ENCODE measurements at places on chromosomes 3 and 15.
A peak's percentile ranks its signal among the peaks of the same experiment; 100 is the strongest.

- DNase-seq: no peak
These were observed 129.0 kb downstream of the SERPINI1 start for GRCh38 chr3:167864552-167864874.

DNA sequence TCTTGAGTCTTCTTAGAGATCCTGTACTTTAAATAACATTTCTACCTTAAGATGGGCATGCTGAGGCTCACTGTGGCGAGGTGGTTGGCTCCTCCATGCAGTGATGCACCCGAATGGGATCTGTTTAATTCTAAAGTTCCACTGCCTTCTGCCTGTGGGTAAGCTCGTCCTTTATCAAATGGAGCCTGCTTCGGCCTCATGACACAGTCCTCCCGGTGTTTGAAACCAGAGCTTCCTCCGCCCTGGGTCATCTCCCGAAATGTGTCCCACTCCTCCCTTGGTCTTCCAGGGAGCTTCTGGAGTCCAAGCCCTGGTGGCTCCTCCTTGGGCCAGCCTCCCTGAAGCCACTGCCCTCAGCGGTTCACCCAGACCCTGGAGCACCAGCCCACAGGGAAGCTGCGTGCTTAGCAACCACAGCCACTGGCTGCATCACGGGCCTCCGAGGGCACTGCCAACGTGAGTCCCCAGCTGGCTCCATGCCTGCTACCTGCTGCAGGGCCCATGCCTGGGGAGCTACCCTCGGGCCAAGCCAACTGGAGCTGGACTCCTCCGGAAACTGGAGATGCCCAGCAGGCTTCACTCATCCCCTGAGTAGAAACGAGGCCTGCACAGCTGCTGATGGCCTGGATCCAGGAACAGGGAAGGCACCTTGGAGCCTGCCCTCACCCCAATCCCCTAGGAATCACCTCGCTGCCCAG, 3.3 kb downstream of the RHCG start:
- no peak for DNase-seq

DNA sequence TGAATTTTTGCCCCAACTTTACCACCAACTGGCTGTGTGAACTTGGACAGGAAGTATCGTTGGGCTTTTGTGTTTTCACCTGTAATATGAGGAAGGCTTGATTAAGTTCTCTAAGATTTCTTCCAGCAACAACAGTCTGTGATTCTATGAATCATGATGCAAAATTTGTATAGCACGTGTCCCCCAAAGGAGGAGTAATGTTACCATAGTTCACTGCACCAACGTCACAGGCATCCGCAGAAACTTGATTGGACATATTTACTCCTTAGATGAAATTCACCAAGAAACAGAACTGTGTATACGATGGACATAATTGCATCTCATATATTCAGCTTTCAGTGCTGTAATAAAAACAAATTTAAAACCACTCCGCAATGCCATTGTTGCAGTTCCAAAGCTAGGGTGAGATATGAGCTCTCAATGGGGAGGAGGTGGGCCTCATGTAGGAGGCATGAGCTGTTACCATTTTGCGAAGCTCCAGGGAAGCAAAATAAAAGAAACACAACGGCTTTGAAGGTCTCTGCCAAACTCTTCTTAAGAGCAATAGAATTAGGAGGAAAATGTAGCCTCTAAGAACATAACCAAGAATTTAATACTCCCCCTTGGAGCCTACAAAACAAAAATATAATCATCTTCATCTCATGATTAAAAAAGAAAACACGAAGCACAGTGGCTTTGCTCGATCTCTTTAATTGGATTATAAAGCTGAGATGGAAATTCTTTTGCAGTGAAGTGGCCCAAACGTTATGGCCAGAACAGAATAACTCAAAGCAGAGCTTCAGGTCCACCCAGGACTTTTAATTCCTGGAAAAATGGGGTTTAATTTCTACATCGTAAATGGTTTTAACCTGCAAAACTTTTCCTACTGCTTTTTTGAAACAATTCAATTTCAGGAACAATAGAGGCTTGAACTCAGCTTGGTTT, 80.7 kb downstream of the CHST2 start:
- DNase-seq: no peak

- DNase-seq: no peak
These were observed 231.4 kb downstream of the CDIN1 start for GRCh38 chr15:36810656-36811449.

DNA sequence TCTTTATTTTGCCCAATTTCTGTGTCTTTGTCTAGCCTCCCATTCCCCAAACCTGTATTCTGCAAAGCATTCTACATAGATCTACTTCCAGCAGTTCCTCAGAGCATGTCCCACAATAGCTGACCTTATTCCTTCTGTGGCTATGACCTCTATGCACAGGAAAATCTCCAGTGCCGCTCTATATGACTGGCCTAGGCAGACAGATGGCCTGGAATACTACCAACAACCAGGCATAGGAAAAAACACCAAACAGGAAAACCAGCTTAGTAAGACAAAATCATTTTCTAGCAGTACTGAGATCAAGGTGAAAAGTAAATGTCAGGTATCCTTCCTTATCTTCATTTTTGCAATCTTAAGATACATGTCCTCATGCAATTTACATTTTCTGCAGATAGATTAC, 1115.0 kb downstream of the IGSF11 start:
- DNase-seq: no peak

DNA sequence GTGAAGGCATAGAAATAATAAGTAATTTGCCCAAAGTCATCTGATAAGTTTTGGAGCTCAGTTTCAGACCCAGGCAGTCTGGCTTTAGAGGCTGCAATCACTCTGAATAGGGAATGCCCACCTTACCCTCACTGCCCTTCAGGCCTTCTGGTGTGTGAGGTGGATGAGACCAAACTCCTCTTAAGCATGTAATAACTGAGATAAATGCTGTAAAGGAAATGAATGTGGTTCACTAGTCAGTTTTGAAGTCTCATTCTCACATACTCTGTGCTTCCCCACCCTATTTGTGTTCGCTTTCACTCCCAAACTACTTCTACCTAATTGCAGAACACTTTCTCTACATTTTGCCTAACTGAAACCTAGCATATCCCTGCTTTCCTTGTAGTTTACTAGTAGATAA, 144.1 kb downstream of the FILIP1L start:
- DNase-seq: no peak

DNA sequence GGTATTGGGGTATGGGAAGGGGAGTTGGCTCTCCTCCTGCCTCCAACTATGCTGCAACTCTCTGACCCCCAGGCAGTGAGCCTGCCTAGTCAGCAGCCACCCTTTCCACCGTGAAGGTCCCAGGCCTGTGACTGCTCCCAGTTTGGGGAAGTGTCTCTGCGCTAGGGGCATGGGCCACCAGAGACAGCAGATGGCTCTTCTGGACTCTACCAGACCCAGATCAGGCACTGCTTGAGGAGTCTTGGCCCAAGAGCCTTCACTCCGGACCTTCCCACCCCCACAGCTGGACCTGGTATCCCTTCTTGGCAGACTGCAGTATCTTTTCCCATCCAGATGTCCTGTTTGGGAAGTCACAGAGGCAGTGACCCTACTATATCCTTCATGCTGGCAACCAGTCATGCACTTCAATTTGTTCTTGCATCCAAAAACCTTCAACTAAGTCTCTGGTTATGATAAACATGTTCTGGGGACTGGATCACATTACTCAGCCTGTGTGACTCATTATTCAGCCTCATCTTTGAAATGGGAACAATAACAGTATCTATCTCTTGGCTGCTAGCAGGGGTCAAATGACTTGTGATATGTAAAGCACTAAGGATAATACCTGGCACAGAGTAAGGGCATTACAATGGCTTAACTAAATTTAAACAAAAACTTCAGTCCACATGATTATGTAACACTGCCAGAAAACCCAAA, 62.7 kb downstream of the POMGNT2 start:
- peak; percentile 58 for DNase-seq

- no peak for DNase-seq
These were observed 27.3 kb upstream of the CCDC50 start for GRCh38 chr3:191301782-191302411.

- no peak for DNase-seq
These were observed 80.9 kb upstream of the SOX2 start for GRCh38 chr3:181630853-181631252.

Measured in adrenal gland (tissue), 19 donors.